ENCODE measurements at places on chromosomes 3 and 15.

DNA sequence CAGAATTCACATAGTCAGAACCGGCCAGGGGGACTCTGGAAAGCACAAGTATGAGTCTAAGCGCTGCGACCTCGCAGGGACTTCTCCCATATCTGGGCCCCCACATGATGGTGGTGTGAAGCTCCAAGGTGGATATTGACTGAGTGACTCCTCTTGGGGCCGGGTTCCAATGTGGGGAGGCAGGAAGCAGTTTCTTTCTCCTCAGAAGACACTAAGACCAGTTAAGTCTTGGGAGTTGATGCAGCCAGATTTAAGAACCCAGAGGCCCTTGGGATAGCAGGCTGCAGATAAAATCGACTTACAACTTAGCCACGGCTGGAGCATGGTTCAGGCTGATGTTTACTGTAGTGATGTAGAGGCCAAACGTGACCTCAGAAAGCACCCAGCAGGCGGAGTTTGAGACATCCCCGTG is 55.4 kb upstream of the KLF13 start:
- DNase-seq: no peak

DNA sequence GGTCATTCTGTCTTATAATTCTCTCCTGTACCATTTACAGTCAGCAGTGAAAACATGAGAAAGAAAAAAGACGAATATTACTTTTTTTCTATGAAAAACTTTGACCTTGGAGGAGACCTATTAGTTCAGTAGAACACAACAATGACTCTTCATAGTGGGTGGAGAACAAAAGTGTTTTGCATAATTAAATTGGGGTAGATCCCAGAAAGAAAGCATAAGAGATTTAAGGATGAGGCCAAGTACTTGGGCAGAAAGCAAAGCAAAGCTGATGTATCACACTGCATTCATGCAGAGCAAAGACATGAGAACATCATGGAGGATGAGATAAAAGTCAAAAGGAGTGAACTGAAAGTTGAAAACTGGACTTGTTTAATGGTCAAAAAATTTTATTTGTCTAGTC is 1273.4 kb downstream of the ROBO2 start:
- no peak for DNase-seq

- no peak for DNase-seq
Observed at GRCh38 chr3:196916221-196916620, 26.1 kb downstream of the NCBP2 start.

GRCh38 chr15:64521726-64522164 is 61.4 kb downstream of the ZNF609 start:
- no peak for DNase-seq

- no peak for DNase-seq
Observed at GRCh38 chr3:53606793-53607192, 112.4 kb downstream of the CACNA1D start.

DNA sequence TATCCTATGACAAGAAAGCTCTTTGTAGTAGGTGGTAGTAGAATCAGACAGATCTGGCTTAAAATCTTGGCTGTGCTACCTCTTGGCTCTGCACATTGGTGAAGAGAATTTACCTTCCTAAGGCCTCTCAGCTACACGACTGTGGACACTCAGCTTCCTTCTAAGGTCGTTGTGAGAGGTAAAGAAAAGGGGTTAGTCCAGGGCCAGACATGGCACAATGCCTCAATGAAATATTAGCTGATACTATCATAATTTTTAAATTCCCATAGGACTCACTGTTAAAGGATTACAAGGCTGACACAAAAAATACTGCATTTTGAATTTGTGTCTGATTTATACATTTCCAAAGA is 80.4 kb downstream of the IGF1R start:
- DNase-seq: no peak

DNA sequence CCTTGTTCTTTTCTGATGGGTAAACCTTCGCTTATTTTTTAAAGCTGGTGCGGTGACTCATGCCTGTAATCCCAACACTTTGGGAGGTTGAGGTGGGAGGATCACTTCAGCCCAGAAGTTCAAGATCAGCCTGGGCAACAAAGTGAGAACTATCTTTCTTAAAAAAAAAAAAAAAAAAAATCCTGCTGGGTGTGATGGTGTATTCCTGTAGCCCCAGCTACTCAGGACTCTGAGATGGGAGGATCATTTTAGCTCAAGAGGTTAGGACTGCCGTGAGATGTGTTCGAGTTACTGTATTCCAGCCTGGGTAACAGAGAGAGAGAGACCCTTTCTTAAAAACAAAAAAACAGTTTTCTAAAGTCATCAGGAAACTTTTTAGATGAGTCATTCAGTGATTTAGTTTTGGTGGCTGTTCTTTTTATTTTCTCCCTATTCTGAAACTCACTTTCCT is 37.7 kb downstream of the SLMAP start:
- DNase-seq: no peak

DNA sequence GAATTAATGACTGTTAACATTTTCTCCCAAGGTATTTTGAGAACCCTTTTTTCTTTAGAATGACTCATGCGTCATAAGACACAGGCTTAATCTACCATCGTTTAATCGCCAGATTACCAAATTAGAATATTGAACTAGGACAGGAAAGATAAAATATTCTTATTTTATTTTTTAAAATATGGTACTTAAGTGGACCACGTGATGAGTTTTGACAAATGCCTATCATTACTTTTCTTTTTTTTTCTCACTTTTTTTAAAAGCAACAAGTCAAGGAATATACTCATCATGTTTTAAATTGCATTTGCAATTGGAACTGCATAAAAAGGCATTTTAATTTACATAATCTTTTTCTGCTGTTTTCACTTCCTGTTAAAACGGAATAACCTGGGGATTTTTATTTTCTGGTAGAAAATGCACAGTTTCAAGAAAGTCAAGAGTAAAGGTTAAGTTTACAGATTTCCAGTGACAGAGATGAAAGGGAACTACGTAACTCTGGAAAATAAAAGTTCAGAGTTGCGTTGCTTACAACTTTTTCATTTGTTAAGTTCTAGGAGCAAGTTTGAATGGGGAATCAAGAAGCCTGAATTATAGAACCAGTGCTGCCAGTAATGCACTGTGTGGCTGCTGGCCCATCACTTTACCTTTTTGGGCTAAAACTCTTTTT is 23.6 kb downstream of the SIAH2 start:
- DNase-seq: no peak

DNA sequence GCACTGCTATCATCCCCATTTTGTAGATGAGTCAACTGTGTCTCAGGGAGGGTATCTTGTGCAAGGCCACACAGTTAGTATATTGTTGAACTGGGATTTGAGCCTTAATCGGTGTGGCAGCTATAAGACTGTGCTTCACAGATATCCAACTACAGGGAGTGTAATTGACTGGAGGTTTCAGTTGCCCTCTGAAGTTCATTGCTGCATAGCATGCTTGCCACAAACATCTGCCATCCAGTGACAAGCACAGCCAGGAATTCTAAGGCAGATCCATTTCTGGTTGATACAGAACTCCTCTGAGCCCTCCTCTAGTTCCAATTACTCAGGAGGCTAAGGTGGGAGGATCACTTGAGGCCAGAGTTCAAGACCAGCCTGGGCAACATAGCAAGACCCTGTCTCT is 16.4 kb downstream of the FSD2 start:
- no peak for DNase-seq

GRCh38 chr3:64110071-64110470 is 86.8 kb upstream of the PSMD6 start:
- DNase-seq: no peak

DNA sequence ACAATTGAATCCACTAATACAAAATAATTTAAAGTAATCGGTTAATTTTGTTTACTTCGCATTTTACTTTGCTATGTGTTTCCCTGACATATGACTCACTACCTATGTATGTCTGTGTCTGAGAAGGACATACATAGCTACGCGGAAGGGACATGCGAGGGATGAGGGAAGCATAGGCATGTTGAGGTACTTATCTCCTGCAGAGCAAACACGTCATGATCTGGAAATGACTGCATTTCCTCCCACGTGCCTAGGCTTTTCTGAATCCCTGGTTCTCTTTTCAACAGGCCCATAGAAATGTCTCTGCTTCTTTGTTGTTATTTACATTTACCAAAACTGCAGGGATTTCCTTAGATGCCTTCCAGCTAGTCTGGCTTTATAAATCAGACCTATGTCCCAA is 27.5 kb downstream of the ALCAM start:
- DNase-seq: no peak

GRCh38 chr3:27356976-27357375 is 12.2 kb downstream of the NEK10 start:
- no peak for DNase-seq

- no peak for DNase-seq
Observed at GRCh38 chr15:31158858-31159569, 57.5 kb upstream of the TRPM1 start.

DNA sequence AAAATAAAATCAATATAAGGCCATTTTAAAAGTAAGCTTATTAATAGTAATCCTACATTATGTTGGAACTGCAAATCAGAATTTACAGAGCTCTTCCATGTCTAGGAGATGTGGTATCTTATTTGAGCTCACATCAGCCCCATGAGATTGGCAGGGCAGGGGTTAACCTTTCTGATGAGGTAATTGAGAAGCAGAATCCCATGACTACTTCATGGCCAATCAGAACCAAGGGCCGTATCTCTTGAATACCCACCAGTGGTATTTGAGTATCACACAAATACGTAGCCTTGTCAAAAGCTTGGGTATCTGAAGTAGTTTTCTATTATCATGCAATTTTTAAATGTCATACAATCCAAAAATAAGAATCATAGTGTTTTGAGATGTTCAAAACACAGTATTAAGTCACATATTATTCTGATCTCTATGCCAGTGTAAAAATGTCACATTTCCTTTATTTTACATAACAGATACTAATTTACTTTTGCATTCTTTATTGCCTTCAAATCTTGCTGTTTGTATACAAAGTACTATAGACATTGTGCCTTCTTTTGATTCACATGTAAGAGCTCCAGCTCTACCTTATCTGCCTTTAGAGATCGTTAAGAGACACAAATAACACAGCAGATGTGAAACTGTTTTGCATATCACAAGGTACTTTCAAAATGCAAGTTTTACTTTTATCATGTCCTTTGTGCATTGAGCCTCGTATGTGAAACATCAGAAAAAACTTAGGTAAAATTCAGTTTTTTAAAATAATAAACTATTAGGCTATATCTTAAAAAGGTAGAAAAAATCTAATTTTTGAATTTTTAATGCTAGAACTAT is 251.7 kb upstream of the GOLGA6L4 start:
- no peak for DNase-seq

GRCh38 chr3:49498648-49499047 is 28.6 kb downstream of the DAG1 start:
- DNase-seq: no peak

DNA sequence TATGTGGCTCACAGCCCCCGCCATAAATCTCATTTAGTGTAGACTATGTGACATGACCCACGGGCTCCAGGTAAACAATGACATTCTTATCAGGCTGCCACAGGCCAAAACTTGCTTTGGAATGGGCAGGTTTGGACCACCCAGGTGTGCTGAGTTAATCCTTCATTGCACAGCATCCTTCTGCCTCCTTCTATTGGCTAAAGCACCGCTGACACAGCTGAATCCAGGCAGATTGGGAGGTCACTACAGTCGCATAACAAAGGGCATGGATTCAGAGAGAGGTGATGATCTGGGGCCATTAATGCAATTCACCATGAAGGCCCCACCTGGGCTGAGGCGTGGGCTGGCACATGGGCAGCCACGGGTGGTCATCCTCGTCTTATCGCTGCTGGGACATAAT is 47.8 kb upstream of the GALNT15 start:
- no peak for DNase-seq

- DNase-seq: no peak
Observed at GRCh38 chr15:38482572-38482971, 28.6 kb downstream of the FAM98B start.

GRCh38 chr15:78394981-78395616 is 42.9 kb upstream of the IREB2 start:
- DNase-seq: no peak

DNA sequence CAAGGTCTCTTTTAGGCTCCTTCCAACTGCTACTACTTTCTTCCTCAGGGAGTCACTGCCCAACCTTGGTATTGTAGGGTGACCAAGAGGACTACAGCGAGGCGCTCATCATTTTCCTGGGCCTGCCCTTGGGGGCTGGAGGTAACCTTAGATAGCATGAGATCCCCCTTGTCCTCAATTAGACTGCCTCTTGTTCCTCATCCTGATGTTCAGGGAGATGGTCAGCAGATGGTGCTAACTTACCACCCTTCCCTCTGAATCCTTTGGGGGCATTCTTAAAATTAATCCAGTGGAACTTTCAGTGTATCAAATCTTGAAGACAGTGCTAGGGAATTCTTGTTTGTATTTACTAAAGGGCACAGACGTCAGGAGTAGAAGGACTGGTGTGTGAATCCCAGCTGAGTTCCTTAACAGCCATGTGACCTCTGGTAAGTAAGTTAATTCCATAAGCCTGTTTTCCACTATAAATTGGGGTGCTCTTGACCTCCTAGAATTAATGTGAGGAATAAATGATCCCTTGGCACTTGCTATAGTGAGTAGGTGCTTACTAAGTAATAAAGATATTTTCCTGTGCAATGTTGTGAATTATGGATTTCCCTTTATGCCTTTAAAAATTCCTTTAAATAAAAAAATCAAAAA is 4.1 kb upstream of the CLPX start:
- no peak for DNase-seq

DNA sequence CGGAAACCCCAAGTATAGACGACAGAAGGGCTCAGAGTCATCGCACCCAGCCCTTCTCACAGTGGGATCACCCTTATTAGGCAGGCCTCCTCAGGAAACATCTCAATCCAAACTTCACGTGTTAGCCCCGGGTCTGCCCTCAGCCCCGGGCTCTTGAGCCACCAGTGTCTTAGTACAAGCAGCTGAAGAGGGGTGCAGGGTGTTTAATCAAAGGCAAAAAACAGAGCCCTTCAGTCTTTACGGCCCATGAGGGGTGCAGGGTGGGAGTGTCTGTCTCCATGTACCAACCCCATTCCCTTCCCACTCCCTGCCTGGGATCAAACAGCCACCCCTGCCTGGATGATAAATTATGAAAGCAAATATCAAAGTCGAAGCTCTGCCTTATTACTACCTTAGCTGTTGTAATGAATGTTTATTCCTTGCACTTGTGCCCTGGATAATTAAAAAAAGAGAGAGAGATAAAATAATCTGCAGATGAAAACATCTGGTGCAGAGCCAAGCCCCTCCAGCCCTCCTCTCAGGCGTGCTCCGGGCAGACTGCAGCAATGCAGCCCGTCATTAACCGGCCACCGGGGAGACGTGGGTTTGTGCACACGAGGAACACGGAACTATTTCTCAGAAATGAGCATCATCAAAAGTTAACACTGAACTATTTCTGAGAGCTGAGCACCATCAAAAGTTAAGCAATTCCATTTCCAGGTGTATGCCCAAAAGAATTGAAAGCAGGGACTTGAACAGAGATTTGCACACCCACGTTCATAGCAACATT is 64.5 kb downstream of the ADAMTS17 start:
- DNase-seq: no peak

Measured in activated naive CD8-positive, alpha-beta T cell treated with anti-CD3 and anti-CD28 coated beads, Interleukin-2, amount 50 U/mL, for 16 hours (primary cell).